ENCODE measurements at places on chromosomes 13 and 19.
A peak's percentile ranks its signal among the peaks of the same experiment; 100 is the strongest.

GRCh38 chr19:49057636-49058234, at the start of gene CGB7:
CGB7 (minus strand) TSS chr19:49057749; CDS start chr19:49055375, 2,374 bp downstream.
- peak; percentile 56 for DNase-seq

GRCh38 chr13:63299866-63300394, 1884.3 kb upstream of the PCDH20 start:
- DNase-seq = no peak

DNA sequence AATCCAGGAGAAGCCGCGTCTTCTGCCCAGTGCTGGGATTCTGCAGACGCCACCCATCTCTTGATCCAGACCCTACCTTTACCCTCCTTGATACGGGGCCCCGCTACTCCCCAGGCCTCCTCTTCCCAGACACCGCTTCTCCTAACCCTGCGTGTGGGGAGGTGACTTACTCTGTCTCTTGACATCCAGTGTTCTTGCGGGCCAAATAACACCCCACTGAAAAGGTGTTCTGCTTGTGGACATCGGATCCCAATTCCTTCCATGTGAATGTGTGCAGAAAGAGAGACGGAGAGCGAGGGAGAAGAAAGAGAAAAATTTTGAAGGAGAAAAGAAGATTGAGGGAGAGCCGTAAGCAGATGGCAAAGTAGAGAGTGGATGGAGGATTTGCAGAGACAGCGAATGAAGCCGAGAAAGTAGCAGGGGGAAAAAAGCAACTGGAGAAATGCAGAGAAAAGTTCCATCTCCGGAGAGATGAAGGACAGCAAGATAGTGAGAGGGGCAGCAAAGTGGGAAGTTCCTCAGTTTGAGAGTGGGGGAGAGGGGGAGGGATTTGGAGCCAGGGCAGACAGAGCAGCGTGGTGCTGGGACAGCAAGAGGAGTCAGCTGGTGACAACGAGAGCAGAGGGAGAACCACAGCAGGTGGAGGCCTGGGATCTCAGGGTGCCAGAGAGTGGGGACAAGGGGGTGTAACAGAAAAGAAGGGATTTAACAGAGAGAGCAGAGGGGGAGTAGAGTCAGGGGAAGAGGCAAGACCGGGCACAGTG, 814 bp downstream of the ZNF480 start:
- no peak for DNase-seq

DNA sequence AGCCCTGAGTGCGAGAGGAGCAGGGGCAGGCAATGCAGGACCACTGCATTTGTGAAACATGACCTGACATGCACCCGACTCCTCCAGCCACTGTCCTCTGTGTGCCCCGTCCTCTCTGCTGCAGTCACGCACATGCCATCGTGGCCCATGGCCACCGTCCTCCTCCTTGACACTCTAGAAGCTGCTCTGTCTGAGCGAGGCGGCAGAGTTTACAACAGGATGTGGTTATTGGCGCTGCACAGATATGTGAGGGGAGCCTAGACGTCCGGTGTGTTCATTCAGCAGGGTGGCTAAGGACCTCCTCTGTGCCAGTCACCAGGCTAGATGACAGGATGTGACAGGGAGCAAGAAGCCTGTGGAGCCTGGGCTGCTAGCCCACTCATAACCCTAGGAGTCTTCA, 277.8 kb downstream of the FOXO1 start:
- no peak for DNase-seq

DNA sequence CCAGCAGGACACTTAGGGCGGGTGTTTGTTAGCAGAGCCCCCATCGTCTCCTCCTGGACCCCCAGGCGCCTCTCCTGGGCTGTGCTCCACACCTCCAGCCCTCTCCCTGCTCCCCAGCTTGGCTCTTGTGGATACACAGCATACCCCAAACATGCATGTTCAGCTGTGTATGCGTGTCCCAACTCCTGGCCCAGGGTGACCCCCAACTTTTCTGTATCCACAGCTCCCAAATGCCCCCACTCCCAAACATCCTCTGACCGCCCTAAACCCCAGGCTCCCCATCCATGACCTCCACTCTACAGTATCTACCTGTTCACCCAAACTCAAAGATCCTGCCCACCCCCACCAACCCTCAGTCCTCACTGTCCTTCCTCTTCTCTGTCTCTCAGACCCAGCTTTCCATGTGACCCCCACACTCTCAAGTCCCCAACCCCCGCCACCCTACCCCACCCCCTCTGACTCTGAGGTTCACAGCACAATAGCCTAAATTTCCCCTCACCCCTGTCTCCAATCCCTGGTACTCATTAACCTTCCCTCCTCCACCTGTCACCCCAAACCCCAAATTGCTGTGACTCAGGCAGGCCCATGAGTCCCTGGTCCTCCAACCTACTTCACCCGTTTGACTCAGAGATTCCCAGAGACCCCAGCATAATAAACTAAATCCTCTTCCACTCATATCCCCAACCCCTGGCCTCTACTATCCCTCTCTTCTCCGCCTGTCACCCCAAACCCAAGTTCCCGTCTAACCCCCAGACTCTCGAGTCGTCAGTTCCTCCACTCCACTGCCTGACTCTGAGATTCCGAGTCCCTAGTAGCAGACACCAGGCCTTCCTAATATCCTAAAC, 968 bp downstream of the UBE2M start:
- DNase-seq = no peak

DNA sequence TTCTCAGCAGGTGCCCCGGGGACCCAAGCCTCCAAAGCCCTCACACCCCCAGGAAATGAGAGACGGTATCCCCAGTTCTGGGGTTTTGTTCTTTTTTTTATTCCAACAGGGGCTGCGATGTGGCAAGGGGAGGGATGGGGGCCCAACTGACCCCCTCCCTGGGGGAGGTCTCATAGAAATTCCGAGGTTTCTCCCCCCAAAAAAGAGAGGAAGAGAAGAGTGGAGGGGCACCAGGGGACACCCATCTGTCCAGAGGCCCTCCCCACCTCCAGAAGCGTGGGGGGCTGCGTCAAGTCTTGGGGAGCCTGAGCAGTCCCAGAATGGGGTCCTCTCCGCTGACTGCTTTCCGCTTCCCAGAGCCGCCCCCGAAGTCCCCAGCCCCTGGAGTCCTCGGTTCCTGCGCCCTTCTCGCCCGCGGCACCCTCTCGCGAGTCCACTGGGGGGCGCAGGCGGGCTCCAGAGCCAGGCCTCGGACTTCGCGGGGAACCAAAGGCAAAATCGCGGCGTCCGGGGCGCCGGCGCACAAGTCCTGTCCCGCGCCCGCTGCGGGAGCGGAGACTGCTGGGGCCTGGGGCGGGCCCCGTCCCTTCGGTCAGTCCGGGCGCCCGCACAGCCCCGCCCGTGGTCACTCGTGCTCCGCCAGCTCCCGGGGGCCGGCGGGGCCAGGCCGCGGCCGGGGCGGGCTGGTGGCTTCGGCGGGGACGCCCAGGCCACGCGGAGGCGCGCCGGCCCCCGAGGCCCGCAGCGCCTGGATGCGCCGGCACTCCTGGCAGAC, 4.4 kb upstream of the ATP1A3 start:
- DNase-seq = peak; percentile 75

- no peak for DNase-seq
Observed at GRCh38 chr13:100980171-100980570, 305.6 kb upstream of the TMTC4 start.

- no peak for DNase-seq
Observed at GRCh38 chr13:113404366-113404722, 40.4 kb upstream of the GRTP1 start.
